ENCODE measurements at places on chromosomes 7 and 10.

GRCh38 chr7:133248901-133249300 lies 4.0 kb upstream of the EXOC4 start:
- no peak for DNase-seq

GRCh38 chr10:75012471-75012870 lies 99.0 kb upstream of the SAMD8 start:
- DNase-seq: no peak

DNA sequence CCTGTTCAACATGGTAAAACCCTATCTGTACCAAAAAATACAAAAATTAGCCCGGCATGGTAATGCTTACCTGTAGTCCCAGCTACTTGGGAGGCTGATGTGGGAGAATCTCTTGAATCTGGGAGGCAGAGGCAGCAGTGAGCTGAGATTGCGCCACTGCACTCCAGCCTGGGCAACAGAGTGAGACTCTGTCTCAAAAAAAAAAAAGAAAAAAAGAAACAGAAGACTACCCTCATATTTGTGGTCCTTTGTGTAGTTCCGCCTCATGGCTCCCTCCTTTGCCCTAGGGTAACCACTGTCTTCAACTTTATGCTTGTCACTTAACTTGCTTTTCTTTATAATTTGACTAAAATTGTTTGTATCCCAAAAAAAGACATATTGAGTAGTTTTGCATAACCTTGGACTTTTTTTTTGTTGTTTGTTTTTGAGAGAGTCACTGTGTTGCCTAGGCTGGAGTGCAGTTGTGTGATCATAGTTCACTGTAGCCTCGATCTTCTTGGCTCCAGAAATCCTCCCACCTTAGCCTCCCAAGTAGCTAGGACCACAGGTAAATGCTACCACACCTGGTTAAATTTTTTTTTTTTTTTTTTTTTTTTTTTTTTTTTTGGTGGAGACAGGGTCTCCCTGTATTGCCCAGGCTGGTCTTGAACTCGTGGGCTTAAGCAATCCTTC lies 3.7 kb downstream of the ZNF487 start:
- DNase-seq: no peak

DNA sequence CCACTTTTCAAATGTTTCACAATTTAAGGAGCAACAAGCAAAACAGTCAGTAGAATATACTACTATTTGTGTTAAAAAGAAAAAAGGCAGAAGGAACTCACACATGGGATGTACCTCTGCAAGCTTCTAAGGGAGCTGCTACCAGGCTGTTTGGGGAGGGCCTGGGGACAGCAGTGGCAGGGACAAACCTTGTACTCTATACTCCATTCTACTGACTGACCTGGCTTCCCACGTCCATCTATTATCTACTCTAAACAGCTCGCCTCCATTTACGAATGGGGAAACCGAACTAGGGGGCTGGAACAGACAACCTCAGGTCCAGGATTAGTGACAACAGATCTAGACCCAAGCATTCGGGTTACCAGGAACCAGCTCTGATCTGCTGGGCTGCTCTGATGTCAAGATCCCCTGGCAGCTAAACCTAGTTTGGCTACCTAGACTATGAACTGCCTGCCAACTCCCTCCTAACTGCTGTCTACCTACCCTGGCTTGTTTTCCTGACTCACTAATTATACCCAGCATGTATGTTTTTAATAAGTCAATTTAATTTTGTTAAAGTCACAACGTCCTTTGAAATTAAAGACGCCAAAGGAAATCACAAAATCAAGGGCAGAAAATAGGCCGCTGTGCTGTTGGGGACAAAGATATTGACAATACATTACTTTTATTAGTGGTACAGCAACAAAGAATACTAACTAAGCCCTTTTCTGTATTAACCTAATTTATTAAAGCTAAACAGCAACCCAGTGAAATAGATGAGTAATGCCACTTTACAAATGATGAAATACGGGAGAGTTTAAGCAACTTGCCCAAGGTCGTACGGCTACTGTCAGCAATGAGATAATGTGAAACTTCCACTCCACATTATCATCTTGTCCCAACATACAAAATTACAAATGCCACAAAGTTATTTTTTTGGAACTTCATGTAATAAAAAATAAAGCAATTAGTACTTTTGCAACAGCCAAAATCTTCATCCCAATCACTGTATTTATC lies 5.3 kb downstream of the PSAP start:
- DNase-seq: no peak

- peak; percentile 76 for DNase-seq
Observed at GRCh38 chr7:101882595-101883564, 65.5 kb downstream of the CUX1 start.

- no peak for DNase-seq
Observed at GRCh38 chr7:45143616-45144015, 14.0 kb upstream of the RAMP3 start.

- peak; percentile 42 for DNase-seq
Observed at GRCh38 chr10:70053218-70053840, 683 bp downstream of the MACROH2A2 start.

DNA sequence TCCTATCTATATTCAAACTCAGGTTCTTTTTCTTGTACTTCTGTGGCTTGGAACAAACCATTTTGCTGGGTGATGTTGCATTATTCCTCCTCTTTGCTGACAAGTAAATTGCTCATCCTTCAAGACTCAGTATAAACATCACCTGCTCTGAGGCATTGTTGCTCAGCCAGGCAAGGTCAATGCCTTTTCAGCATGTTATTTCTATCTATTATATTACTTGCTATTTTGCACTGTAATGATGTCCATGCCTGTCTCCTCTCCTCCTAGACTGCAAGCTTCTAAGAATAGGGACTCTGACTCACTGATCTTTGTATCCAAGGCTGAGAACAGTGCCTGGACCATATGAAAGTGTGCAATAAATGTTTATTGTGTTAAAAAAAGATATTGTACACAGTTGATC lies 293.8 kb downstream of the RNLS start:
- DNase-seq: no peak

DNA sequence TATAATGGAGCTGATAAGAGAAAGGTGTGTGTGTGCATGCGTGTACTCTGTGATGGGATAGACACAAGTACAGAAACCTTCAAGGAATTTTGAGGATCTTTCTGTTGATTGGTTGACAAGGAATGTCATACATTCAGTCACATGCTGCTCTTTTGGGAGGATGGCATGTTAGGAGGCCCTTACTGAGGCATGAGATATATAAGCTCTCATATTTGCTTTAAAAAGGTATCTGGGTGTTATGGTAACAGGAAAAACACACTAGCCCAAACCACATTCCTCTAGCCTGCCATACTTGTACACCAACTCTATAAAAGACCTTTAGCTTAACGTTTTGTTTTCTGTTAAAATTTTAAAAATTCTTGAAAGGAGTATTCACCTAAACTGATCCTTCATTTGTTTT lies 72.5 kb upstream of the EGFR start:
- DNase-seq: no peak

GRCh38 chr10:120873741-120874140 lies 22.6 kb downstream of the WDR11 start:
- DNase-seq: no peak

GRCh38 chr10:519055-519715 lies 170.3 kb downstream of the DIP2C start:
- DNase-seq: no peak

DNA sequence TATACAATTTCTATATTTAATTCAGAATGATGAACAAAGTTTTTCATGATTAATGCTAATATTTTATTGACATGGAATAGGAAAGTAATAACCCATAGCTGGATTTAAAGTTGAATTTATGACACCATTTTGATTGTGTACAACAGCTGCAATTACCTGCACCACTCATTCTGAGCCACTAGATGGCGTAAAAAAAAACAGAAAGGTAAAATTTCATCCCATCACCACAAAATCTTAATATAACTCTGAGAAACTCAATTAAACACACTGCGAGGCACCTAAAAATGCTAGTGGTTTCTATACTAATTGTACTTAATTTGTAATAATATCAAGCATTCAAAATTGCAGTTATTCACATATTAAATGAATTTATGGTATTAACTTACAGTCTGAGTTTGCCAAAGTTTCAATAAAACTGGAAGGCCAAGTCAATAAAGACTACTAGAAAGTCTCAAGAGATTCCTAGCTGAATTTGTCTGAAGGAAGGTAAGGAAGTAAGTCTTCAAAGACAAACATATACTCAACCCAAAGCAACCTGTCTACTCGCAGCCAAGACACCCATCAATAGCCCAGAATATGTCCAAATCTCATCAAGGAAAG lies 182.5 kb downstream of the SKAP2 start:
- DNase-seq: peak; percentile 33

GRCh38 chr10:120607710-120608703 lies 151.0 kb downstream of the PLPP4 start:
- DNase-seq: no peak

GRCh38 chr10:96724621-96725020 lies 4.3 kb upstream of the PIK3AP1 start:
- no peak for DNase-seq

DNA sequence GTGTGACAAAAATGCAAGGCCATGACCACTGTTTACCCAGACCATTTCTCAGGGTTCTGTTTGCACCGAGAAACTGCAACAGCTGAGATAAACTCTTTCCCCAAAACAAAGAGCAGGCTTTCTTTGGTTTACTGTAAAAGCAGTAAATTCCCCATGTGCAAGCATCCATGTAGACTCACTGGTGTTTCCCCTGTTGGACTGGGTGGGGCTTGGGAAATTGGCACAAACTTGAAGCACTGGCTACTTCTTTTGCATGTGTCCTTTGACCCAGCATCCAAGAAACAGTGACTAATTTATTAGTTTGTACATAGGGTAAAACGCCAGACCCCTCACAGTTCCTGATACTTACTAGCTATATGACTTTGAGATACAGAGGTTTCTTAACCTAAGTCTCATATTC lies 12.3 kb downstream of the IQUB start:
- no peak for DNase-seq

DNA sequence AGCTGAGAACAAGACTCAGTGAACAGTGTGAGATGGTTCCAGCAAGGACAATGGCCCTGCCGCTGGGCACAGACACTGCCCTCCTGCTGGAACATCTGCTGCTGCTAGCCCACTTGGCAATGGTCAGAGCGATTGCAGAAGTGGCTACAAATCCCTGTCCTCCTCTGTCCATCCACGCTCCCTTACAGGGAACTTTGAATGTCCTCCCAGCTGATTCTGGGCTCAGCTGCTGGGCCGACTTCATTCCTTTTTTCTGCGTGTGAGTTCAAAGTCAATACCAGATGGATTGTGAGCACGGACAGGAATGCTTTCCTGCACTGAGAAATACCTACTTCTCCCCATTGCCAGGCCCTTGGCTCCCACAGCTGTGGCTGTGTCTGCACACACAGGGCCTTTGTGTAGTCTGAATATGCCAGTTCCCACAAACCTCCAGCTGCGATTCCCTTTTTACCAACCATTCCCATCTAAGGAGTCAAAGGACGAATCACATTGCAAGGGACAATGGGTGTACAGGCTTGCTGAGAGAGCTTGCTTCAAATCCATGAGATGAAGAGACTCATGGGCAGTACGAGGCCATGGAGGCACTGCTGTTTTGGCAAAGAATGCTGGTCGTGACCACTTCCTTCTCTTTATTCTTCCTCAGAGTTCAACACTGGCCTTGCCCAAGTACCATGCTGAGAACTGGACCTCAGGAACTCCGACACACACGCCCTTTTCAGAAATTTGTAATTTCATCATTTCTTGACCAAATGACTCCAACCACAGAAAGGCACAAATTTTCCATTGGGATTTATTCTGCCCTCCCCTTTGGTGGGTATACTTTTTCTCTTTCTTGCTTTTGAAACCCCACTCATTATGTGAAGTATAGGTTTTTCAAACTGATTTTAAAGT lies 44.2 kb downstream of the BPGM start:
- no peak for DNase-seq

DNA sequence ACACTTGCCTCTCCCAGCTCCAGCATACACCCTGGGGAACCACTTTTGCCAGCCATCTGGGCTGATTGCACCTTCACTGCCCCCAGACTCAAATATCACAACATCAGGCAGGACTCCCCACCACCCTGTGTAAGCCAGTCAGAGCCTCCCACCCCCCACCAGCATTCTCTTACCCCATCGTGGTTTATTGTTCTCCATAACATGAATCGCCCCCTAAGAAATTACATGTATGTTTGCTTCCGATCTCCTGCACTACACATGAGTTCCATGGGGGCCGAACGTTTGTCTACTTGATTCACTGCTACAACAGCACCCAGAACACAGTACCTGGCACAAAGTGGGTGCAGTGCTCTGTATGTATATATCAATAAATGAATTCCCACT lies 39.4 kb downstream of the CREB3L2 start:
- DNase-seq: no peak

DNA sequence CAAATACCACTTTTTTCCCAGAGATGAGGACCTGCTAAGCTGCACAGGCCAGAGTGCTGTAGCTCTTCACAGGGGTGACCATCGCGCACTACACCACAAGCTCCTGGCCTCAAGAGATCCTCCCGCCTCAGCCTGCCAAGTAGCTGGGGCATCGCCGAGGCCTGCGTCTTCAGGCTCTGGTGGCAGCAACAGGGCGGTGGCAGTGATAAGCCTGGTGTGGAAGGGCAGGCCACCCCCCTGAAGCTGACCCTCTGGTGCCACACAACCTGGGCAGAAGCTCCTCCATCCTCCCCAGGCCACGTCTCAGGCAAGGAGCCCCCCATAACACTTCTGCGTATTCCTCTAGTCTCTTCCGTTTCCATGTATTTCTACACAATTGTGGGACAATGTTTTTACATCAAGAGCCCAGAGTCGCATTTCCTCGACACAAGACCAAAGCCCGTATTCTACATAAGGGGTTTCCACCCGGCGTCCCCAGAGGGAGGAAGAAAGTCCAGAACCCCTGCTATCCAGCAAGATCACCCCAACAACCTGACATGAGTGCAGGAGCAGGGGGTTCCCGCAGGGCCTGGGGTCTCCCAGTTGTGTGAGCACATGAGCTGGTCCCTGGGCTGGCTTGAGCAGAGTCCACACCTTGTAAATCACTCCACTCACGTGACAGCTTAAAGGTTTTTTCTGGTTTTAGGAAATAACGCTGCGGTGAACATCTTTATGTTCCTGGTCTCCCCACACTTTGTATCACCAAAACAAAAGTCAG lies 37.6 kb upstream of the NCAPG2 start:
- DNase-seq: no peak

- no peak for DNase-seq
Observed at GRCh38 chr10:20363684-20364083, 533.4 kb downstream of the NEBL start.

DNA sequence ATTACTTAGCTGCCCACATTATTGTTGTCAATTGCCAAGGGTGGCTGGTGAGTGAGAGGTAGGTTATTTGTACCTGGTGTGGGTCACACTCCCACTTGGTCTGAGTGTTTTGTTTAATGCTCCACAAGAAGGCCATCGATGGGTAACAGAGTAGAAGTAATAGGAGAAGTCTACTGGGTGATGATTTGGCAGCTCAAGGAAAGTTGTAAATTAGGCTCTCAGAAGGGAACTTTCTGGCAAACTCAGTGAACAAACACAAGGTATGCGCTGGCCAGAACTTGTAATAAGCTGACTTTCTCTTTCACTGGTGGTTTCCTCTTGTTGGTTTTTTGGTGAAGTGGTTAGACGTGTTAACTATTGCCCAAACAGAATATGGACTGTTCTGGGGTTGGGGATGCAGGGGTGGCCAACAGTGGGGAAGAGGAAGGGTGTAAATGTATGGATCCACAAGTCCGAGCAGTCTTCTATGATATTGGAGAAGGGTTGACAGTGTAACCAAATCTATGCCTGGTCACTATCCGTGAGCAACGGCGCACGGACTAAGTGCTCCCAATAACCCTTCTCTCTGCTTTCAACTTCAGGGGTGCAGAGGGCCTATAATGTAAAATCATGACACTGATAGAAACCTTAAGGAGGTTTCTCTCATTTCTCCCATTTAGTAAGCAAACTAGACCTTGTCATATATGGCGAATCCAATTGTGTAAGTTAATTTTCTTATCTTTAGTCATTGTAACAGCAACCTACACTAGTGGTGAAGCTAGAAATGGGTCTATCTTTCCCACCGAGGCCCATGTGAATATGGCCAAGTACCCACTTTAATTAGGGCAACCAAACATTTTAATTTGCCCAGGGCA lies 212.8 kb downstream of the PTEN start:
- no peak for DNase-seq

Data from NCI-H510A treated with DMSO at 0.1 percent for 48 hours (cell line).